Glutamatergic neuron (in vitro differentiated cells): ENCODE measurements at places on chromosomes 2 and 18.

DNA sequence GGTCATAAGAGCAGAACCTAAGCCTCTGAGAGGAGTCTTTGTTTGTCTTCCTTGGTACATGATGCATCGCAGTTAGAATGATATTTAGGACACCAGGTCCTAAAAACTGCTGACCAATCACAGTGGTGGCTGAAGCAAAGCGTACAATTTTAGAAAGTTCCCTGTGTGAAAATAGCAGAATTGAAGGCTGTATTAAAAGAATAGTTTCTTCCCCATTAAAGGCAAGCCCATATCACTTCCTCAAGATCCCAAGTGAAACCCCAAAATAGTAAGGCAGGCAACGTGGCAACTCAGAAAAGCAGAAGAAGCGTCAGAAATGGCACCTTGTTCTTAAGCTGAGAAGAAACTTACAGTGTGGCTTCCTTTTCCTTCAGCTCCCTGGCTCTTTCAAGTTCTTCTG is 154.8 kb upstream of the PGAP1 start:
- DNase-seq: no peak

GRCh38 chr2:219124381-219125110 is 36.1 kb downstream of the NHEJ1 start:
- DNase-seq: no peak

DNA sequence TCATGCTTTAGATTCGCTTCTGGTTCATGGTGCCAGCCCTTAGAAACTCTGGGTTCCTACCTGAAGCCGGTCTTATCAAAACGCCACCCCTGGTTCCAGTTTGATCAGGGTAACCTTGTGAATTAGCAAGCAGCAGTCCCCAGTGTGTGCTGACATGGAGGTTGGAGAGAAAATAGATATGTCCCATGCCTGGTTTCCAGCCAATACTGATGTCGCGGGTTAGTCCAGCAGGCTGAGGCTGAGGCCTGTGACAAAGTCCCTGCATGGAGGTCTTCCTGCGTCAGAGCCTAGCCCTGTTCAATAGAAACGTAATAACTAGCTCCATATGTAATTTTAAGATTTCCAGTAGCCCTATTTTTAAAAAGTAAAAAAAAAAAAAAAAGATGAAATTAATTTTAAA is 28.2 kb downstream of the LPIN1 start:
- no peak for DNase-seq

DNA sequence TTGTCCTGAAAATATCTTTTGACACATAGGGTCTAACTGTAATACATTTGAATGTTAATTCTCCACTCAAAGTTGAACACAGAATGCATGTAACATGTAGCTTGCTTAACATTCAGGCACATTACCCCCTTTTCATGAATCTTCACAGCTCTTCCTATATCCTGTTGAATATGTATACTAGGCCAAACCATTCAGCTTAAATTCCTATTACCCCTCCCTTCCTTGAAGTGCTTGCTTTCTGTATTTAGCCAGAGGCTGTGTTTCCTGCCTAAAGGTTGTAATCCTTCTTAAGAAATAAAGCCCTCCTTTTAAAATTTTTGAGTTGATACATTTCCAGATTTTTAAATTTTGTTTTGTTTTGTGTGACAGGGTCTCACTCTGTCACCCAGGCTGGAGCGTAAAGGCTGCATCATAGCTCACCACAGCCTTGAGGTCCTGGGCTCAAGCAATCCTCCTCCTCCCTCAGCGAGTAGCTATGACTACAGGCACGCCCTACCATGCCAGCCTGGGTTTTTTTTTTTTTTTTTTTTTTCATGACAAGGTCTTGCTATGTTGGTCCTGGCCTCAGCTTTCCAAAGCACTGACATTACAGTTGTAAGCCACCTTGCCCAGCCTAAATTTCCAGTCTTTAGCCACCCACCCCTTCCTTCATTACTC is 357.6 kb downstream of the DSC3 start:
- DNase-seq: no peak

DNA sequence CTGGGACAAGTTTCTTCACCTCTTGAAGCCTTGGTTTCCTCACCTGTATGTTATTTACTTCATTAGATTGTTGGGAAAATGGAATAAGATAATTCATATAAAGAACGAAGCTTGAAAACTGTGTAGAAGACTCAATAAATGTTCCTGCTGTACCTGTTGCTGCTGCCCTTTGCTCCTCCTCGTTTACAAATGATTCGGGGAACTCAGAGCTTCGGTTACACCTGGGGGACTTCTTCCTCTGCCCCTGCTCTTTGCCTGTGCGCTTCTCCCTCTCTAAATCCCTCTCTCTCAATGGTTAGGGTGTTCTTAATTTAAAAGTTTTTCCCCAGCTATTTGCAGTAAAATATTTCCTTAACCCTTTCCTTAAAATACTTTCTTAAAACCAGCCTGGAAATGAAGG is 3.3 kb upstream of the RMDN2 start:
- DNase-seq: no peak
